Glutamatergic neuron (in vitro differentiated cells): ENCODE measurements at places on chromosomes 7 and 10.

DNA sequence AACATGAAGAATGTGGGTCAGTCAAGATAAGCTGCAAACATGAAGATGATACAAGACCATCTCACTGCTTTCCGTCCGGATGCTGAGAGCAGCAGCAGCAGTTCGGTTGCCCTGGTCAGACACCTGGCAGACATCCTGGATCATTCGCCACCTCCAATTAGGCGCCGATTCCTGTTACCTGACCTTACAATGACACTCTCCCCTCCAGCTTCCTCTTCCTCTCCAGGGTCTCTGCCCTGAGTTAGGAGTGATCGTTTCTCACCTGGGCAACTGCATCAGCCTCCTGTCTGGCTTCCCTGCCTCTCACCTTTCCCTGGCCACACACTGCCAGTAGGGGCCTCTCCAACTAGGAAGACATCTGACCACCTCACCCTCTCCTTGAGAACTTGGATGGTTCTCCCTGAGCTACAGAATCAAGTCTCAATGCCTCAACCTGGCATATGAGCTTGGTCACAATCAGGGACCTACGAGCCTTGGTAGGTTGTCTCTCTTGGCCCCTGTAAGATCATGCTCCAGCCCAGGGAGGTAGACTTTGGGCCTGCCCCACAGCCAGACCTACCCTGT, 31.4 kb upstream of the ENO4 start:
- H3K27me3 ChIP-seq: peaks cover 3% of the 10 kb centered on the region
- no peak for DNase-seq
- no peak overlapping the region for H3K27ac ChIP-seq
- no peak overlapping the region for H3K4me3 ChIP-seq
- H3K36me3 ChIP-seq: peaks cover 9% of the 10 kb centered on the region

GRCh38 chr7:129769400-129769774, 157.9 kb downstream of the NRF1 start:
- H3K36me3 ChIP-seq: peaks cover 4% of the 10 kb centered on the region
- no peak for DNase-seq
- peaks cover 48% of the 10 kb centered on the region for H3K4me1 ChIP-seq

DNA sequence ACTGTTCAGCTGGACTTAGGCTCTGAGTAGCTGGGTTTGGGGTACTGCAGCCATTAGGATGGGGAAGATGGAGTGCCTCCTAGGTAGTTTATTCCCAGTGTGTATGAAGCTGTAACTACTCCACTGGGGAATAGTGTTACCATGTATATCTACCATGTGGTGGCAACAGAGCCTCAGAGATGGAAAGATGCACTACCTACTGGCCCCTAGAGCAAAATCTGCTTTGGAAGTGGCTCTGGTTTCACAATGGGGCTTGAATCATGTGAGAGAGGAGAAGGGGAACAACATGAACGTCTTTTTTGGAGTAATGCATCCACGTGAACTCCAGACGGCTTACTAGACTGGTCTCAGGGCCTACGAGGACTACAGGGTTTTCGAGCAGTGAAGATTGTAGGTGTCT, 167.3 kb downstream of the CALCR start:
- no peaks in the 10 kb centered on the region for H3K27me3 ChIP-seq
- H3K36me3 ChIP-seq: no peaks in the 10 kb centered on the region
- no peak for DNase-seq
- no peak overlapping the region for H3K4me3 ChIP-seq
- H3K4me1 ChIP-seq: no peaks in the 10 kb centered on the region

DNA sequence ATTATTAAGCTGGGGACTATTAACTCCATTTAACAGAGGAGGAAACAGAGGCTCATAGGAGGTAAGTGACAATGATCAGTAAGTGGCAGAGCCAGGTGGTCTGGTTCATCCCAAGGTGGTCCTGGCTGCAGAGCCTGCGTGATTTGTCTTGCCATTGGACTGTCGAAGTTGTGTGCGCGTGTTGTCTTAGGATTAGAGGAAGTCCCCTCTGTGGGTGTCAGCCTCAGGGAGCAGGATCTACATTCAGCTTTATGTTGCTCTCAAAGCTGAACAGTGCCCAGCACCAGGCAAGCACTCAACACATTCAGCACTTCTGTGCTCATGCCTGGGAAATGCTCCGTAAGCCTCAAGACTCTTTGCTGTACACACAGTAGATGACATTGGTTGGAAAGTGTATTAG, 139.5 kb downstream of the HERPUD2 start:
- peaks cover 3% of the 10 kb centered on the region for H3K27me3 ChIP-seq
- no peak overlapping the region for H3K27ac ChIP-seq
- DNase-seq: no peak
- H3K4me3 ChIP-seq: no peak overlapping the region

DNA sequence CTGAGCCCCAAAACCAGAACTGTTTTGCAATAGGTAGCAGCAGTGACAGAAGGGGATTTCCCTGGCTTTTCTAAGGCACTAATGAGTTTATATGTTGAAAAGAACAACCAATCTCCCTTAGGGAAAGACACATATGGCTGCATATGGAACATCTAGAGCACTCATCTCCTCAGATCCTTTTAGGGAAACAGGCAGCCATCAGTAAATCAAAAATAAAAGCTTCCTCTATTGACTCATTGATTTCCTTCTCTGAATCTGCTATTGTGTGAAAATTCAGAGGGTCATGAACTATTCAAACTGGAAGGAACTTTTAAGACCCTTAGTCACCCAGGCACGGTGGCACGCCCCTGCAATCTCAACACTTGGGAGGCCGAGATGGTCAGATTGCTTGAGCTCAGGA, 110.9 kb upstream of the NANOS1 start:
- peak overlapping the region; percentile 39 for H3K4me3 ChIP-seq
- no peak for DNase-seq
- peaks cover 37% of the 10 kb centered on the region for H3K4me1 ChIP-seq
- H3K27me3 ChIP-seq: peaks cover 18% of the 10 kb centered on the region
- no peaks in the 10 kb centered on the region for H3K36me3 ChIP-seq

- H3K36me3 ChIP-seq: no peaks in the 10 kb centered on the region
- peaks cover 20% of the 10 kb centered on the region for H3K27me3 ChIP-seq
- no peak overlapping the region for H3K4me3 ChIP-seq
- H3K4me1 ChIP-seq: peaks cover 2% of the 10 kb centered on the region
- H3K27ac ChIP-seq: no peak overlapping the region
Measured at GRCh38 chr7:100572949-100573675, 588 bp downstream of the SAP25 start.

DNA sequence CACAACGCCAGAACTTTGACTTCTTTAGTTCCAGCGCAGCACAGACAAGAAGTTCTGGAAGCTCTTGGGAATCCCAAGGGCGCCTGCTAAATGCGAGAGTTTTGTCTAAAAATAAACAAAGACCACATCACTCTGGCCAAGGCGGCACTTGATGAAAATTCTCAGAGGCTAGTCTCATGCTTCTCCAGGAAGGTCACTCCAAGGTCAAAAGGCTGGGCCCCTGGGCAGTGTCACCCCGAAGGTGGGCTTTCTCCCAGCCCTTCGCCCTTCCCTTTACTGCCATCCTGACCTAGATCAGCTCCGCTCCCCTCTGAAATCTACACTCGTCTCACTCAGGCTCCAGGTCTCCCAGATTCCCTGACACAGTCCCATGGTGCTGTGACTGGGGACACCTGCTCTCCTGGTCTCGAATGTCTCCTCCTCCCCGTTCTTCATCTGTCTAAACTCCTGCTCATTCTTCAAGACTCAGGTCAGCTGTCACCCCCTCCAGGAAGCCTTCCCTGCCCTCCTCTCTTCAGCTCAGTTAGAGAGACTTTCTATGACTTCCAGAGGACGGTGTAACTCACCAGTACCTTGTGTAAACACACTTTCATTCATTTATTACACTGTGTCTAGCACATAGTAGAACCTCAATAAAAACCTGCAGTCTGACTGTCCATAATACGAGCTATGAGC, 10.5 kb downstream of the FAM53B start:
- no peak for DNase-seq
- H3K27me3 ChIP-seq: no peaks in the 10 kb centered on the region
- H3K27ac ChIP-seq: no peak overlapping the region

DNA sequence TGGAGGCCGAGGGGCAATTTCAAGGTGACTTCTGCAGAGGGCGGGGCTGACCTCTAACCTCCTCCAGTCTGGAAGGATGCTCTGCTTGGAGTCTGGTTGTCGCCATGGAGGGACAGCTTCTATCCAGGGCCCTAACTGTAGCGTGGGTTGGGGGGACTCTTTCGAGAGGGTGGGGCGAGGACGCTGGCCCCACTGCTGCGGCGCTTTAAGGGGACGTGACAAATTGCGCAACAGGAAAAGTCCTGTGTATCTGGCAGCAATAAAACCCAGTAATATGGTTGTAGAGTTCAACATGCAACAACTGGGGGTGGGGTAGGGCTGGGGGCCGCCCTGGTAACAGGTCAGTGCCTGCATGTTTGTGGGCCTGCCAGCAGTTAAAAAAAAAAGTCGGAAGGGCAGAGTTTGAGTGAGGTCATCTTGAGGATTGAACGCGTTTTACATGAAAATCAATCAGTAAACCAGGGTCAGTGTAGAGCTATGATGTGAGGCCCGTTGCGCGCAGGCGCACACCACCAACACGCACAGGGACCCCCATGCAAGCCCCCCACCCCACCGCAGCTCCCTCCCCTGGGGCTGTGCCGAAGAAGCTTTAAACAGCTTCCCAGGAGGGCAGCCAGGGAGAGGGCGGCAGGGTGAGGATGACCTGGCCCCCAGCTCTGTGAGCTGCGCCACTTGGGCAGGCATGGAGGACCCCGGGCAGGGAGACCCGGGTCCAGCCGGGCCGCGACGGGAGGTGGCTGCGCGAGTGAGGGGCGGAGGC, 4.3 kb downstream of the SHH start:
- no peaks in the 10 kb centered on the region for H3K36me3 ChIP-seq
- DNase-seq: no peak
- peaks cover 12% of the 10 kb centered on the region for H3K4me1 ChIP-seq
- H3K27ac ChIP-seq: no peak overlapping the region
- peak overlapping the region; percentile 80 for H3K4me3 ChIP-seq

- no peak for DNase-seq
- H3K4me1 ChIP-seq: peaks cover 46% of the 10 kb centered on the region
- peak overlapping the region; percentile 72 for H3K27ac ChIP-seq
- no peak overlapping the region for H3K4me3 ChIP-seq
- H3K27me3 ChIP-seq: peaks cover 5% of the 10 kb centered on the region
Measured at GRCh38 chr10:15313843-15314242, 57.2 kb downstream of the FAM171A1 start.

DNA sequence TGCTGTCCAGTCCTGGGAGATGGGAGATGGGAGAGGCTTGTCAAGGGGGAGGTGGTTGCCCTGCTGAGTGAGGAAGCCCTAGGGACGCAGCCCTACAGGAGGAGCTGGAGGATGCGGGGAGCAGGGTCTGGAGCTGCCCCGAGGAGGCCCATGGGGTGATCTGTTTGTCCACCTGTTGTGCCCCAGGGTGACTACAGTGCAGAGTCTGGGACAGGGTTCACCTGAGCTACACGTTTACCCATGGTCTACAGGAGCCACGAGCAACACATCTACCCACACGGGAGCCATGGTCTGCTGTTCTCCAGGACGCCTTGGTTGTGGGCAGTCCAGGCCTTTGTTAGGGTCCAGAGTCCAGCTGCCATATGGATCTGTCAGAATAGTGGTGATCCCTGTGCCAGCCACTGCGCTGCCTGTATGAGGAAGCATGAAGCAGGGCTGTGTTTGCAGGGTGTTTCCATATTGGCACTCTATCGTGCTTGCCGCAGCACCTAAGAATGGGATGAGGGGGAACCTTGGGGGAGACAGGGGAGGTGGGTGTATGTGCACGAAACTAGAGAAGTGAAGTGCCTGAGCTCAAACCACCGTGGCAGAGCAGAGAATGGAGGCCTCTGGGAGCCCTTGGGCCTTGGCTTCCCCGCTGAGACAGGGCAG, 23.7 kb downstream of the ZNF775 start:
- H3K27ac ChIP-seq: peak overlapping the region; percentile 96
- peaks cover 3% of the 10 kb centered on the region for H3K36me3 ChIP-seq
- H3K27me3 ChIP-seq: peaks cover 16% of the 10 kb centered on the region
- peaks cover 70% of the 10 kb centered on the region for H3K4me1 ChIP-seq
- no peak for DNase-seq
- peak overlapping the region; percentile 76 for H3K4me3 ChIP-seq

DNA sequence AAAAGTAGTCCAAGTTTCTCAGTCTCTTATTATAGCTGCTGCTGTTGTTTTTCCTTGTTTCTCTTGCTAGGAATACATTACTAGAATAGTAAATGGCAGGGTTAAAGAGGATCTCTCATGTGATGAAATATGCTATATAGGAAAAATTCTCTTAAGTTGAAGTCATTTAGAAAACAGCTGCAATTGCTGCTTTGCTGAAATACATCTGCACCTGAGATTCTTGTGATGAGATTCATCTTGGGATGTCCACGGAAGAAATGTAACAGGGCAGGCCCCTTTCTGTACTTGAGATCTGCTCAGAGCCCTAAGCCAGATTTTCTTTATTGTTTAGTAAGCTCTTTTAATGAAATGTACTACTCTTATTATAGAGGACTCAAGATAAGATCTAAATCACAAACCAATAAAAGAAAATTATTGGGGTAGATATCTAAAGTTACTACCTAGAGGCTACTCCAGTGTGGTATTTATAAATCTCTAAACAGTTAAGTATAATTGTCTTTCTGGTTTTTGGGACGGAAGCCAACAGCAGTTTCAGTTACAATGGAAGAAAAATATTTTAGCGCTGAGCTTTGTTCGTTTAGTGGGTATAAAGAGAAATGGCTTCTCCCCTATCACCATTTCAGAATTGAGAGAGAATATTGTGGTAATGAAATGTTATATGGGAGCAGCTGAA, 701.5 kb downstream of the KCNMA1 start:
- no peaks in the 10 kb centered on the region for H3K36me3 ChIP-seq
- H3K27ac ChIP-seq: no peak overlapping the region
- H3K4me3 ChIP-seq: no peak overlapping the region
- DNase-seq: no peak
- no peaks in the 10 kb centered on the region for H3K4me1 ChIP-seq

GRCh38 chr7:144738708-144739314, 97.0 kb downstream of the TPK1 start:
- H3K27ac ChIP-seq: no peak overlapping the region
- no peaks in the 10 kb centered on the region for H3K36me3 ChIP-seq
- H3K4me3 ChIP-seq: no peak overlapping the region
- H3K27me3 ChIP-seq: no peaks in the 10 kb centered on the region
- no peak for DNase-seq
- no peaks in the 10 kb centered on the region for H3K4me1 ChIP-seq

- H3K27me3 ChIP-seq: peaks cover 7% of the 10 kb centered on the region
- no peak for DNase-seq
- H3K36me3 ChIP-seq: peaks cover 2% of the 10 kb centered on the region
- H3K4me1 ChIP-seq: peaks cover 60% of the 10 kb centered on the region
- no peak overlapping the region for H3K4me3 ChIP-seq
Measured at GRCh38 chr10:69335063-69335587, 56.8 kb downstream of the HK1 start.

GRCh38 chr7:21603972-21604749, 61.3 kb downstream of the DNAH11 start:
- H3K4me1 ChIP-seq: no peaks in the 10 kb centered on the region
- H3K27ac ChIP-seq: no peak overlapping the region
- no peaks in the 10 kb centered on the region for H3K27me3 ChIP-seq
